Activated gamma-delta T cell treated with Interleukin-2 at 50 U/mL for 16 hours (primary cell): ENCODE measurements at places on chromosomes 6 and 20.

DNA sequence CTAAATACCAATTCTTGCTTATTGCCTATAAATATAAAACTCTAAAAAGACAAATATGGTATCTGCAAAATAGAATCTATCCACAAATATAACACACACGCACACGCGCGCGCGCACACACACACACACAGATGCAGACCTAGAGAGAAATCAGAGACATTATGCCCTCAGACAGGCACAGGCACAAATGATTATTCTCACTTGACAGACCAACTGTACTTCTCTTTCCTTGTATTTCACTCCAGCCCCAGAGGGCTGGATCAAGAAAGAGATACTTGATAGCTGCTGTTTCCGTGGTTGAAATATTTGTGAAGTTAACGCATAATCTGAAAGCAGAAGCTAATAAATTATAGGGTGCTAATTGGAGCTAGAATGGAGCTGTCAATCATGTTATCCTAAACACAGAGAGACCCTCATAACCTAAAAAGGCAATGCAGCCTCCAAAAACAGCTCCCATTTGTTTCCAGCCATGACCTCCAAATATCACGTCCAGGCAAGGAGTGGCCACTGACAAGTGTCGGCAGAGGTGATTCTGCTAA lies 11.5 kb downstream of the VGLL2 start:
- DNase-seq = no peak

GRCh38 chr6:129368970-129369369 lies 341.0 kb downstream of the ARHGAP18 start:
- DNase-seq = no peak

DNA sequence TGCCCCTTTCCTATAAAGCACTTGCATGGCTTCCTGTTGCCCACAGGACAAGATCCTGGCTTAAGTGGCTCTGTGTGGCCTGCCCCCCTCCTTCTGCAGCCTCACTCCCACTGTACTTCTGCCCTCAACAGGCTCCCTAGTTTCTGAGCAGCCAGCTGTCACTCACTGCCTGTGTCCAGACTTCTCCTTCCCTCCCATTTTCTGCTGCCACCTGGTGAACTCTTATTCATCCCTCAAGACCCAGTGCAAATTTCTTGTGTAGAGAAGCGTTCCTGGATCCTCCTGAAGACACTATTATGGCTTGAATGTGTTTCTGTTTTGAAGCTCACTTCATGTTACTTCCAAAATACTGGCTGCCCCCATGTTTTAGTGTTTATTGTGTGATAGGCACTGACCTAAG lies 26.5 kb downstream of the SNPH start:
- no peak for DNase-seq

GRCh38 chr20:58898629-58899408 lies 46.3 kb downstream of the GNAS start:
- no peak for DNase-seq

DNA sequence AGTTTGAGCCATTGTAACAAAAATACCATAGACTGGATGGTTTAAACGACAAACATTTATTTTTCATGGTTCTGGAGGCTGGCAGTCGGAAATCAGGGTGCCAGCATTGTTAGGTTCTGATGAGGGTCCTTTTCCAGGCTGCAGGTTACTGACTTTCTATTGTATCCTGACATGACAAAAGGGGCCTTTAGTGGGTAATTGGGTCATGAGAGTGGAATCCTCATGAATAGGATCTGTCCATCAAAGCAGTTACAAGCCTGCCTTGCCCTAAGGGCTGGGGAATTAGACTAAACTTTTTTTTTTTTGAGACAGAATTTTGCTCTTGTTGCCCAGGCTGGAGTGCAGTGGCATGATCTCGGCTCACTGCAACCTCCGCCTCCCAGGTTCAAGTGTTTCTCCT lies 347.9 kb upstream of the TSHZ2 start:
- DNase-seq = no peak
